ENCODE measurements at places on chromosomes 11 and 22. TPM values are rescaled to one million over a fixed set of nuclear protein-coding genes. Genes with fewer than 3 reads are reported as not detected.

DNA sequence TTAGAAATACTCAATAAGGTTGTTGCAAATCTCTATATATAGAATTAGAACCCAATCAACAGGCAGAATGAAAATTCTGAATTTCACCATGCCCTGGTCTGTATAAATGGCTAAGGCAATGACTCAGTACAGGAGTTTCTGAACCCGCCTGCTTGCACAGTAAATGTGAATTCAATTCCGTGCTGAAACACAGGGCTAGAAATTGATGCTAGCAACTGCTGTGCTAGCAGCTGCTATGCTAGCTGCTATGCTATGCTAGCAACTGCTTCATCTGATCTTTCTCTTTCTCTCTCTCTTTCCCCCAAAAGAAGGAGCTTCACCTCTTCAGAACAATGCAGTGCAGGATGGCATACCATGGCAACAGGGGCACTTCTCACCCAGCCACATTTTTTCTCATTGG is 9.7 kb upstream of the OR52J3 start:
- no peak overlapping the region for H3K4me3 ChIP-seq
- H3K27me3 ChIP-seq, result no peaks in the 10 kb centered on the region
- no peaks in the 10 kb centered on the region for H3K36me3 ChIP-seq
- no peak overlapping the region for H3K27ac ChIP-seq
- no peaks in the 10 kb centered on the region for H3K4me1 ChIP-seq

GRCh38 chr22:19626666-19627065 is 87.6 kb upstream of the SEPTIN5 start:
- H3K4me1 ChIP-seq, result peaks cover 2% of the 10 kb centered on the region
- no peak for DNase-seq
- H3K27me3 ChIP-seq, result peaks cover 2% of the 10 kb centered on the region
- no peaks in the 10 kb centered on the region for H3K36me3 ChIP-seq

DNA sequence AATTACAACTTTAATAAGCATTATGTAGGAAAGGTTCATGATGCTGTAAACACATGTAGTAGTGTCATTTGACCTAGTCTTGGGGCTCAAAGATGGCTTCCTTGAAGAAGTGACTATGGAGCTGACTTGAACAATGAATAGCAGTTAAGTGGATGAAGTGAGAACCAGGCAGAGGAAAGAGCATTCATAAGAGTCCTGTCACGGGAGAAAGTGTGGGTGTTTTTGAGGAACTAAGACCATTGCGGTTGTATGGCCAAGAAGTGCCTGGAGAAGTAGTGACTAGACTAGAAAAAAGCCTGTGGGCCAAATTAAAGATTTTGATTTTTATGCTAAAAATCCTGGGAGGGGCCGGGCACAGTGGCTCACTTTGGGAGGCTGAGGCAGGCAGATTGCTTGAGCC is 7.2 kb upstream of the IL18BP start:
- H3K36me3 ChIP-seq, result peaks cover 12% of the 10 kb centered on the region
- DNase-seq, result no peak
- H3K4me1 ChIP-seq, result peaks cover 7% of the 10 kb centered on the region
- H3K27me3 ChIP-seq, result no peaks in the 10 kb centered on the region
- no peak overlapping the region for H3K4me3 ChIP-seq
- no peak overlapping the region for H3K27ac ChIP-seq

DNA sequence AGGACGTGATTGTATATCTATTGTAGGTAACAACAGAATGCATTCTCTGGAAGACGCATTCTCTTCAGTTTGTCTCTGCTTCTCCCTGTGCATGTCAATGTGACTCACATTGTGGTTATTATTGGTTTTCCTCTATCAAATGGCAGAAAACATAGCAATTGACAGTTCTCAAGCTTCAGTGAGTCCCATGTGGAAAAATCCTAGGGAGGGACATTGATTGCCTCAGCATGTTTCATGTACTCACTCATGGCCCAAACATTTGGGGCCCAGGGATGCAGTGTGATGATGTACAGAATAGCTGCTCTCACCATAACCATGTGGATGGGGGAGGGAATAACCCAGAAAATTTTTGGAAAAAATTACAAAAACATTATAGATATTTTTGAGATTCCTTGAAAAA is 9.3 kb upstream of the ARL14EP start:
- H3K27ac ChIP-seq, result no peak overlapping the region
- H3K4me3 ChIP-seq, result no peak overlapping the region
- DNase-seq, result no peak
- peaks cover 6% of the 10 kb centered on the region for H3K4me1 ChIP-seq
- H3K27me3 ChIP-seq, result peaks cover 35% of the 10 kb centered on the region
- H3K36me3 ChIP-seq, result no peaks in the 10 kb centered on the region

DNA sequence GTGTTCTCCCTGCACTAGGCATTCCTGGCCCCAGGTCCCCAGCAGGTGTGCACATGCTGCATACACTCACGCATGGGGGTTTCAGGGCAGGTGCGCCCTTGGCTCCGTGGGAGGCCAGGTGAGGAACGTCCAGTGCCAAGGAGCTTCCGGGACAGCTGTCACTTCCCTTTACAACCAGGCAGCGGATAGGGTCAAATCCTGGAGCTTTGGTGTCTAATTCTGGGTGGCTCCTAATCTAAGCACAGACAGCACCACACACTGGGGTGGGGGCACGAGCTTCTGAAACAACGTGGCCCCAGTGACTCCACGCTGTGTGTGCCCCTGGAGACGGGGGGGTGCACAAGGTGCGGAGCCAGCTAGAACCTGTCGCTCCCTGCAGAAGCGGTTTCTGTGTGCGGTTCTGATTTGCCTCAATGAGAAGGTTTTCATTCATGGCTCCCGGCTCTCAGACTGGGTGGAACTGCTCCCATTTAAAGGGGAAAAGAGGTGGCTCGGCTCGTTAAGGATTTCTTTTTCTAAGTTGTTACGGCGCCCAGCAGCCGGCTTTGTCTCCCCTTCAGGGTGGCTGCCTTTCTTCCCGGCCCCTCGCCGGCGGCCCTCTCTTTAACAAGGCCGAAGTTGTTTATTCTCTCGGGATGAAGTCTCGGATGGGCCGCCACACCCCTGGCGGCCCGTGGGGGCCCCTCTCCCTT is 5.0 kb downstream of the CCND1 start:
- H3K4me1 ChIP-seq, result no peaks in the 10 kb centered on the region
- H3K27ac ChIP-seq, result no peak overlapping the region
- no peak overlapping the region for H3K4me3 ChIP-seq
- H3K36me3 ChIP-seq, result peaks cover 3% of the 10 kb centered on the region

DNA sequence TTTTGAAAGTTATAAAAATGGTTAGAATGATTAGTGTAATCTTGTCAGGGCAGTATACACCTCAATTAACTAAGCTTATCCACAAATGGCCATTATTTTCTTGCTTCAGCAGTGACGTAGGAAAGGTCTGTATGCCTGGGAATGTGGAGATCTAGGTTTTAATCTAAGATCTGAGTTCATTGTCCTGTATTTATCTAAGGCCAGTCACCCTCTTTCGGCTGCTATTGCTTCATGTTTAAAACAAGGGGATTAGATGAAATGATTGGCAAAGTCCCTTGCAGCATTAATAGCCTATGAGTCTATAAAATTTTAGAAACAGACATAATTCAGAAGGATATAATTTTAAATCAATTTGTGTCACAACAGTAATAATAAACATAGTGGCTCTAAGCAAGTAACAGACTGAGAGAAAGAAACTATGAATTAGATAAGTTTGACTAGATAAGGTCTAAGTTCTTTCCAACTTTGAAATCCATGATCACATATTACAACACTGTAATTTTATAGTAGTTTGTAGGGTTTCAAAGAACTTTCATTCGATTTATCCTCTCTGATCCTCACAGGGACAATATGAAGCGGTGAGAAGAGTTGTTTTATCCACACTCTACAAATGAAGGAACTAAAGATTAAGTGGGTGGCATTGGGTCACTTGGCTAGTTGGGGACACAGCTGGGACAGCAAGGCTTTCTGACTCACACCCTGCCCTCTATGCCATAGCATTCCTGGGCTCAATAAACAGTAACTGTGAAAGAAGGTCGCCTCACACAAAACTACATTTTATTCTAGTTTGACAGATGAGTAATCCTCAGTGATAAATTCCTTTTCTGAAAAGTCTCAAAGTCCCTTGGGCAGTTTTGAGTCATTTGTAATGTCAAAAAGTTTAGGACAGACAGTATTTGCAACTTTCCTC is 60.6 kb upstream of the RDX start:
- H3K36me3 ChIP-seq, result no peaks in the 10 kb centered on the region
- H3K4me1 ChIP-seq, result peaks cover 23% of the 10 kb centered on the region
- no peaks in the 10 kb centered on the region for H3K27me3 ChIP-seq
- H3K4me3 ChIP-seq, result peak overlapping the region; percentile 36
- no peak for DNase-seq
- H3K27ac ChIP-seq, result peak overlapping the region; percentile 81

DNA sequence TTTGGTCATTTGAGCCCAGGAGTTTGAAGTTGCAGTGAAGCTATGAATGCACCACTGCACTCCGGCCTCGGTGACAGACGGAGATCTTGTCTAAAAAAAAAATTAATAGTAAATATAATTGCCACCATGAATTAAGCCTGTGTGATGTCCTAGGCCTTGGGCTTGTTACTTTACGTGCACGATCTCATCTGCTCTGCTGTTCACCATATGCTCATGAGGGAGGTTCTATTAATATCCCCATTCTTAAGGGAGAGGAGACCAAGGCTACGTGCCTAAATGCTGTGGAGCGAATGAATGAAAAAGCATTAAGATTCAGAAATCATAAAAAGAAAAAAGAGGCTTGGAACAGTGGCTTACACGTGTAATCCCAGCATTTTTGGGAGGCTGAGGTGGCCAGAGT is 2.6 kb upstream of the ATG2A start:
- no peak for DNase-seq
- H3K27ac ChIP-seq, result no peak overlapping the region
- H3K4me3 ChIP-seq, result no peak overlapping the region
- H3K36me3 ChIP-seq, result no peaks in the 10 kb centered on the region
- H3K27me3 ChIP-seq, result no peaks in the 10 kb centered on the region

GRCh38 chr11:12723421-12724300 is 49.4 kb downstream of the TEAD1 start:
- no peak overlapping the region for H3K27ac ChIP-seq
- no peak for DNase-seq
- no peaks in the 10 kb centered on the region for H3K4me1 ChIP-seq
- H3K36me3 ChIP-seq, result no peaks in the 10 kb centered on the region

GRCh38 chr22:29989446-29989845 is 90.8 kb upstream of the HORMAD2 start:
- no peaks in the 10 kb centered on the region for H3K27me3 ChIP-seq
- peaks cover 9% of the 10 kb centered on the region for H3K4me1 ChIP-seq
- no peak overlapping the region for H3K27ac ChIP-seq
- peaks cover 22% of the 10 kb centered on the region for H3K36me3 ChIP-seq
- DNase-seq, result no peak

- no peaks in the 10 kb centered on the region for H3K36me3 ChIP-seq
- DNase-seq, result no peak
- no peak overlapping the region for H3K4me3 ChIP-seq
- H3K4me1 ChIP-seq, result peaks cover 6% of the 10 kb centered on the region
Measured at GRCh38 chr22:29936186-29936585, 53.2 kb downstream of the MTMR3 start.

DNA sequence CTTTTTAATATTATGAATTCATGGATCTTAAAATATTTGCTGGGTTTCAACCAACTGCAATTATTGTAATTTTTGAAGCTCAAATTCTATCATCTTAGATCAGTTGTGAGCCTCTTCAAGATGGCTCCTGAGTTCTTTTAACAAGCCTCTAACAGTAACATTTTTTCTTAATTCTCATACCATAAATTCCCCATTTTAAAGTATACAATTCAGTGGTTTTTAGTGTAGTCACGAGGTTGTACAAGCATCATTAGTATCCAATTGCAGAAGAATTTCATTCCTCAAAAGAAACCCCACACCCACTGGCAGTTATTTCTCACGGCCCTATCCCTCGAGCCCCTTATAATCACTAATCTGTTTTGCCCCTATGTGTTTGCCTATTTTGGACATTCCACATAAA is 270.8 kb downstream of the SBF2 start:
- H3K36me3 ChIP-seq, result peaks cover 2% of the 10 kb centered on the region
- H3K27ac ChIP-seq, result no peak overlapping the region
- no peak overlapping the region for H3K4me3 ChIP-seq
- H3K27me3 ChIP-seq, result no peaks in the 10 kb centered on the region
- H3K4me1 ChIP-seq, result peaks cover 5% of the 10 kb centered on the region
- DNase-seq, result no peak

DNA sequence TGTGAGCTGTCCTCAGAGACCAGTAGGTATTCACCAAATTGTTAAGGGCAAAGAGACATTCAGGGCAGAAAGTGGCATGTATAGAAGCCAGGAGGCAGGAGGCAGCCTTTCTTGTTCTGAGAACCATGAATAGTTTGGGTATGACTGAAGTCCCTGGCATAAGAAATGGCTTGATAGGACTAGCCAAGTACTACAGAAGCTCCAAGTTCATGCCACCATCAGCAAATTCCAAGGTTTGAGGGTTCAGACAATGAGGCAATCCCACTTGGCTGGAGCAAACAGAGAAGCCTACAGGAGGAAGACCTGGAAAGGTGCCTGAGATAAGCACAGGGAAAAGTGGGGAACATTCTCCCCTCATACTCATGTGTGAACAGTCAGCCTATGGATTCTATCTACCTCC is 25.8 kb downstream of the XRRA1 start:
- no peaks in the 10 kb centered on the region for H3K27me3 ChIP-seq
- H3K36me3 ChIP-seq, result peaks cover 21% of the 10 kb centered on the region
- no peak overlapping the region for H3K27ac ChIP-seq
- no peak for DNase-seq

DNA sequence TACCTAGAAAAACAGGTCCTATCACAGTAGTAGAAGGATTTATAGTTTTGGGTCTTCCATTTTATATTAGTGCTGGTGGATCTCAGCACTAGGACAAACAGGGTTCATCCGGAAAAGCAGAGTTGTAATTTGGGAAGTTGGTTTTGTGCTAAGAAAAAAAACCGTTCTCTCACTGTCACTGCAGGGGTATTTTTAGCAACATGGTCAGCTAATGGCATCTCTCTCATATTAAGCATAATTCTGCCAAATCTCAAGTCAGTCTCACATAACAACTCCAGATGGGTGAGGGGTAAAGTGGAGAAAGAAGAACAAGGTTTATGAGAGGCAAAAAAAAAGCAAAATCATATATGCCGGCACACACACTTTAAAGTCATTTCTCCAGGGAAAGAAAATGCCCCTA is 51.6 kb upstream of the GDPD4 start:
- H3K4me3 ChIP-seq, result no peak overlapping the region
- no peaks in the 10 kb centered on the region for H3K4me1 ChIP-seq

Gene INS
- total RNA-seq, result not detected

Gene RASGRP2
- total RNA-seq, result 14.5 TPM

Gene MISFA
- 3.5 TPM for total RNA-seq

Gene GUCY1A2
- total RNA-seq, result not detected

Gene DUSP18
- total RNA-seq, result 10.3 TPM

Gene EIF3M
- 348 TPM for total RNA-seq

Gene C22orf15
- total RNA-seq, result 0.16 TPM

Gene FLRT1
- total RNA-seq, result not detected

Gene SLC17A6
- total RNA-seq, result not detected

Data from activated CD4-positive, alpha-beta T cell treated with anti-CD3 and anti-CD28 coated beads, Interleukin-2, amount 10 ng/mL, durations not matched to agents 24 days and 14 days (primary cell).